Head of caudate nucleus (tissue), 42 donors: ENCODE measurements at places on chromosomes 5 and 9.

DNA sequence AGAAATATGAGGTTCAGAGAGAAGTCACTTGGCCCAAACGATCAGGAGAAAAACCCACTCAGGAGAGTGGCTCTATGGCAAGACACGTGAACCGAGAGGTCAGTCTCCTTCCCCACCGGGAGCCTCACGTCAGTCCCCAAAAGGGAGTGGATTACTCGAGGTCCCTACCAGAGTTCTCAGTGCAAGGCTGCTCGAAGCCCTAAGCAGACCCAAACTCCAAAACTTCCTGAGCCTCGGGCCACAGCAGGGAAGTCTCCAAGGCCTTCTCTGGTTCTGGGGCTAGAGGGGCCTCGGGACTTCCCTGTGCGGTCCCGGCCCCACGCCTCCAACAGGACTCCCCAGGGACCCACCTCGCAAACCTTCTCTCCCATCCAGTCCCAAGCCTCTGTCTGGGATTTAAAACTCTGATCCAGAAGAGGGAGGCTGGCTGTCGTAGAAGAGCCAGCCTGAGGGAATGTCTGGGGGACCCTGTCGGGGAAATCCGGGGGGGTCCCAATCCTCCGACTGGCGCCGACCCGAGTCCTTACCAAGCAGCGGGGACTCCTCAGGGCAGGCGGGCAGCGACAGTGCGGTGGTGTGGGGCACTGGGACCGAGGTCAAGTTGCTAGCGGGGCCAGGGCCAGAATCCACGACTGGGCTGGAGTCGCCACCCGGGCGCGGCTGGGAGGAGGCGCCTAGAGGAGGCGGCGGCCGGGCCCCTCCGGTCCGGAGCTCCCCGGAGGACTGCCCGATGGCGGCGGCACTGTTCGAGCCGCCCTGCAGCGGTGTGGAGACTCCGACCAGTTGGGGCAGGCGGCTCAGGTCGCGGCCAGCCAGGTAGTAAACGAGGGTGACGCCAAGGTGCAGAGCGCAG, 679 bp downstream of the B4GALT1 start:
- DNase-seq: no peak

DNA sequence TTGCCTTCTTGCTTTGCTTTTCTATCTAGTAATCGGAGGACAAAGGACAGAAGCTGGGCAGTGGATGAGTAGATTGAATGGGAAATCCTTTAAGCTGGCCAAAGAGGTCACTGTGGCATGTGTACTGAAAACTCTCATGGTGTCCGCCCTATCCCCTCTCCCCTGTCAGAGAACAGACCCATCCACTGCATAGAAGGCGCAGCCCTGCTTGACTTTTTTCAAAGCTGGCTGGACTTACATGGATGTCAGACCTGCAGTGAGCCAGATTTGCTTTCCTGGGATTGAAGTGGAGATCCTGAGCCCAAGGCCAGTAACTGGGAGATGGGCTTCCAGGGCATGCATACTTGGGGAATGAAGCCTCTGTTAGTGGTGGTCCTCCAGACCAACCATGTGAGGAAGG, 329.5 kb downstream of the TRPM3 start:
- DNase-seq: no peak

GRCh38 chr9:132077881-132078698, 1.6 kb downstream of the MED27 start:
- peak; percentile 58 for DNase-seq

GRCh38 chr5:53893626-53894025, 333.2 kb downstream of the NDUFS4 start:
- no peak for DNase-seq
